ENCODE measurements at places on chromosomes 7 and 10.

- DNase-seq = no peak
These were observed 42.3 kb upstream of the PRKG1 start for GRCh38 chr10:51031950-51032349.

DNA sequence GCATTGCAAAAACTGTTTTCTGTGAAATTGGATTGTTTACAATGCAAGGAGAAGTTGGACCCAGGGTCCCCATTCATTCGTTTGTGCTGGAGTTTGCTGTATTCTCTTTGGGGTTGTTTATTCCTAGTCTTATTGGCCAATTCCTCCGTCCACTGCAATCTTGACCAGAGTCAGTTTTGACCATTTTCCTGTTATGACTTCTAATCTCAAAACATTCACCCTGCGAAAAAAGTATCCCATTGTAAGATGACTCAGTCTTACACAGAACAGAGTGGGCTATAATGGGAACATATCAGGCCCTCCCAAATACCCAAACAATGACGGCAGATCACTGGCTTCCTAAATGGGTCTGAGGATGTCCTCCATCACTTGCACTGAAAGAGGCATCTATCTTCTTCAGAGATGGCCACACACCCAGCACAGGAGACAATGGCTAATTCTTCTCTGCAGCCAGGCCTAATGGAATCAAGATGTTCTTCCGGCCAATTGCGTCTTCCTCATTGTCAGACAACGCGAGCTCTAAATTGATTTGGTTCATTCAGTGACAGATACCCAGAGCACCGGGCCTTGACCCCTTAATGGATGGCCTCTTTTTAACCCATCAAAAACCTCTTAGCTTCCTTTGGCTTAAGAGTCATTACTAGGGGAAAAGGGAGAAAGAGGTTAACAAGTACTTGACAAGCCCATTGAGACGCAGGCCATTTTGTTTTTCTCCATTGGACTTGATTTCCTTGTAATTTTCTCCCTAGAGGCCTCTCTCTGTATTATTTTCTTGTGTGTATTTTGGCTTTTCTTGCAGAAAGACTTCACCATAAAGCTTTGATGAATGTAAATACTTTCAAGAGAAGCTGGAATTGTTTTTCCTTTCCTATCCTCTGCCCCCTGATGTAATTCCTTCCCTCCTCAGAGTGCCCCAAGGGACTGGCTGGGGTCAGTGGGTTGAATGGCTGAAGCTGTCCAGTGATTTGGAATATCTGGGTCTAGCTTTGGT lies 129.6 kb downstream of the PRPF18 start:
- no peak for DNase-seq

DNA sequence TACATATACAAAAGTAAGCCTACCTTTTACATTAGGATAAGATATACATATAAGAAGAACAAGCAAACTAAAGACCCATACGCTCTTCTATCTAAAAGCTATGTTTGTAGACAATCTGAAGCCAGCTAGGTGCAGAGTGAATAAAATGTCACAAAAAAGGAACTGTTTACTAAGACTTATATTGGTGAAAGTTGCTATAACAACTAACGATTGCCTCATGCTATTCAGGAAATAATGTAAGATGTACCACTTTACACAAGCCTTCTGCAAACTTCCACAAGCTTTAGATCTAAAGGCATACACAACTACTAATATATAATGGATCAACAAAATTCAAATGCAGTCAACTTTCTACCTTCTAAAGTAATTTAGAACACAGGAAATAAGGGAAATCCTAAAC lies 175.1 kb downstream of the SRPK2 start:
- DNase-seq = no peak

DNA sequence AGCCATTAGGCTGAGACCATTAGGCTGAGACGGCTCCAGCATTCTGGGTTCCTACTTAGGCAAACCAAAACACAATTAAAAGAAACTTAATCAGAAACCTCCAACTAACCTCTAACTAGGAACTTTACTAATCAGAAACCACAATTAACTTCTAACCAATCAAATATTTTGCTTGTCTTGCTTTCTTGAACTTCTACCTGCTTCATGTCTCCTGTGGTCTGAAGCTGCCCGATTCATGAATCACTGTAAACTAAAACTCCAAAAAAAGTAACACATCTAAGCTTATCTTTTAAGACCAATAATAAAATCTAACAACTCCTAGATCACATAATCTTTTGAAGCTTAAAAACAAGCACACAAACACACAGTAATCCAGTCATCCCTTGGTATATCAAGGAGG lies 76.1 kb downstream of the PDSS1 start:
- DNase-seq = no peak

GRCh38 chr7:117173035-117173770 lies 149.7 kb downstream of the WNT2 start:
- DNase-seq = no peak

GRCh38 chr7:2120251-2120660 lies 112.5 kb downstream of the MAD1L1 start:
- no peak for DNase-seq

- no peak for DNase-seq
These were observed 3.4 kb downstream of the SDHAF3 start for GRCh38 chr7:97120713-97121457.

DNA sequence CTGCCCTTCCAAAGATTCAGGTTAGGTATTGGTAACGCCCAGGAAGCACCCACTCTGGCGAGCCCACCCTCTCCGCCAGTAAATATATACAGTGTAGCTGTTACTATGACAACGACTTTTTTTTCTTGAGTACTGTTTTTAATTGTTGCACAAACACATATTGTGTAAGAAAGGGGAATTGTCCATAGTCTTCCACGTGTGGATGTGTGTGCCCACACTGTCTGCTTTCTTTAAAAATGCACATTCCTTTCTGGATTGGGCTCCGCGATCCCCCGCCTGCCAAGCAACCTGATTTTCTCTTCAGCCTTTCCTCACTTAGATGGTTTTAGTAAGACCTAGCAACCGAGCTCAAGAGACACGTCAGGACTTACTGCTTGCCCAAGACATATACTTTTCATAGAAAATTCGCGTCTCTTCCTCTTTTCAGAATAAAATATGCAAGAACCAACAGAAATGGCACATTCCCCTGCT lies 247.8 kb downstream of the EBF3 start:
- DNase-seq = no peak

GRCh38 chr10:15123749-15124184 lies 26.6 kb downstream of the RPP38 start:
- DNase-seq = no peak

DNA sequence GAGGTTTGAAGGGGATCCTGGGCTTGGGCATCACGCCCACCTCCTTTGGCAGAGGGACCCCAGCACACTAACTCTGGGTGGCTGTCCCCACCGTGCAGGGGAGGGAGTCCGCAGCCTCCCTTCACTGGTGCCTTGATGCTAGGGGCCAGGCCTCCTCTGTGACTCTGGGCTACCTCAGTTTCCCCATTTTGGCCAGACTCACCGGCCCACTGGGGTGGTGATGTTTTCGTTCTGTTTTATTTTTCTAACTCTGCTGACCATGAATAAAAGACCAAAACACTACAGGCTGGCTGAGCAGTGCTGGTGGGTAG lies 503 bp upstream of the TRIP6 start:
- DNase-seq = no peak

DNA sequence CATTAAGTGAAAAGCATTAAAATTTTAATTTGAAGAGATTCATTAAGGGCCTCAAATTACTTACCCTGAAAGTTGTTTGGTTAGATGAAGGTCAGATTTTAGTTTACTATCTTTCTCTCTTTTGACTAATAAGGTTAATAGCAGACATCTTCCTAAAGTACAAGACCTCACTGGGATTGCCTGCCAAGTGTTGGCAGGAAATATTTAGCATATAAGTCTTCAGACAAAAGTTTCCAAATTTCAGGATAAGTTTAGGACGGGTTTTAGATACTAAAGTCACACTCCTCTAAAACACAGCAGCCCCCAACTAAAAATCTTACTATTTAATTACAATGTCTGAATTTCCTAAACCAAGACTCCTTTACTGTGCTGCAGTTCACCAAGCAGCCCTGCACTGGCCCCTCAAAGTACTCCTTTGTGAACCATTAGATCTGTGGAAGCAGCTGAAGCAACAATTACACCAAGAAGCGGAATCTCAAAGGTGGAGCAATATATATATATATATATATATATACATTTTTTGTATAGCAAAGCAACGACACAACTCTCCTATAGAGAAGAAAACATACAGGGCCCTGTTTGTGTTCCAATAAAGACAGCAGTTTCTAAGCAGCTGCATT lies 91.2 kb upstream of the KCNIP2 start:
- DNase-seq = no peak

DNA sequence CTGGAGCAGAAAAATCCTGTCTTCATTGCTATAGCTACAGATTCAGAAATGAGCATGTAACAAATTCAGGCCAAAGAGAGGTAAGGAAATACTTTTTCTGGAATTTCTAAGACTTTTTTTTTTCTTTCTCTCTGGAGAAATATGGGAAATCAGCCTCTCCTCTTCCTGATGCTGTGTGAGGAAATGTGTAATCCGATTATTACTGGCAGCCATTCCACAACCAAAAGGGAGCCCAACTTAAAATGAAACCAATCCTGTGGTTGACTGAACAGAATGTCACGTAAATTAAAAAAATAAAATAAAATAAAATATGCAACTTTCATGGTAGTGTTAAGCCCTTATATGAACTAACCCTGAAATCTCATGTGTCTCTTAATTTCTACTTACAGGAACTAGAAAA lies 10.7 kb upstream of the POT1 start:
- no peak for DNase-seq

DNA sequence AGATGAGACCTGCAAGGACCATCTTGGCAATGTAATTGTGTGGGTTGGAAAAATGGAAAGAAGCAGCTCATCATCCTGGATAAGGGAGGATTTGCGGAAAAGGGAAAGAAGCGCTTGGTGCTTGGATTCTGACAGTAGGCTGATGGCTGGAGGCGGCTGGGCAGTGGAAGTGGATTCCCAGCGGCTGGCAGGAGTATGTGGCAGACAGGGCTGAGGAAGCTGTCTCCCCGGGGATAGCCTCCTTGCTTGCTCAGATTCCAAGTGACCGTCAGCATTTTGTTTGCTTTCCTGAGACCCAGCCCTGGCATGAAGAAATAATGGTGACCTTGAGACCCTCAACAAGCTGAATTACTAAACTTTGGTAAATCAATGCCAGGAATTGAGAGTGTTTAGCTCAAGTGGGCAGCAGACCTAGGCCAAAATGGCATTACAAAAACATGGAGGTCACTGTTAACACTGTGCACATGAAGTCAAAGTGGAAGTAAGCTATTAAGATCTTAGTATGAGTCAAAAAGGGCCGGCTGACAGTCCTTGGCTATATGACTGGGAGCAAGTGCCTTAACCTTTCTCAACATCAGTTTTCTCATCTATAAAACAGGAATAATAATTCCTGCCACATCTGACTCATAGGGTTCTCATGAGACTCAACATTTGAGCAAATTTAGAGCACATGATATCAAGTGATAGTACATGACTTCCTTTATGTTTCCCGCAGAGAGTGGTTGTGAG lies 21.3 kb downstream of the SLC25A28 start:
- DNase-seq = no peak

DNA sequence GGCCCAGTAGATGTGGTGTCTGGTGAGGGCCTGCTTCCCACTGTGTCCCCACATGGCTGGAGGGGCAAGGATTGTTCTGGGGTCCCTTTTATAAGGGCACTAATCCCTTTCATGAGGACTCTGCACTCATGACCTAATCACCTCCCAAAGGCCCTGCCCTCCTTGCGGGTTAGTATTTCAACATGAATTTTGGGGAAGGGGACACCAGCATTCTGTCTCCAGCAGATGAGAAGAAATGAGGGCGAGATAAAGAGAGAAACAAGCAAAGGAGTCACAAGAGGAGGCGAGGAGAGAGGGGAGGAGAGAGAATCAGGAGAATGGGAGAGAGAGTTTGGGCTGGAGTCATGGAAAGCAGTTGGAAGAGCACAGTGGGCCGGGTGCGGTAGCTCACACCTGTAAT lies 83.7 kb downstream of the C10orf105 start:
- DNase-seq = no peak

DNA sequence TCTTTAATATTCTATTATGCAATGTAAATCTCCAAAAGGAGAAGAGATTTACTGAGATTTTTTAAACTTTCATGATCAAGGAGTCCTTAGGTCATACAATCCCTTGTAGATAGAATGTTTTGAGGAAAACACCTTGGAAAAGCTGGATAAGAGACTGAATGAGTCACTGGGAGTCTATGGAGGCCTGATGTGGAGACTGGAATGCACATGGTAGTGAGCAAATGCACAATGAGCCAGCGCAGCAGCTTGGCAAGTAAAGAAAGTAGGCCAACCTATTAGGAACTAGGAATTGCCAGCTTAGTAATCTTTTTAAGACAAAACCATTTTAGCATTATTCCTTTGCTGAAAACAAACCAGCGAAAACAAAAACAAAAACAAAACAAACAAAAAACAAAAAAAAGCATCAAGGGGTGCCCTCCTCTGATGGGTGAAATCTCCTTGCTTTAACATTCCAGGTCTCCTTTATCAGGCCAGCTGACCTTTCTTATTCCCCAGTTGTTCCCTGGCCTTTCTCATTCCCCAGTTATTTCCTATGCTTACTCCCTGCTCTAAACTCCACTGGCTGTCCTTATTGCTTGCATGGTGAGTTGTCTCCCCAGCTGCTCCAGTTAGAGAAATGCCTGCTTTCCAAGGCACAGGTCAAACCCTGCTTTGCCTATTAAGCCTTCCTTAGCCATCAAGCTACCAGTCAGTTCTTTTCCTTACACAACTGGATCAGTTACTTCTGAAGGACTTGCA lies 135.8 kb downstream of the PLCE1 start:
- no peak for DNase-seq

DNA sequence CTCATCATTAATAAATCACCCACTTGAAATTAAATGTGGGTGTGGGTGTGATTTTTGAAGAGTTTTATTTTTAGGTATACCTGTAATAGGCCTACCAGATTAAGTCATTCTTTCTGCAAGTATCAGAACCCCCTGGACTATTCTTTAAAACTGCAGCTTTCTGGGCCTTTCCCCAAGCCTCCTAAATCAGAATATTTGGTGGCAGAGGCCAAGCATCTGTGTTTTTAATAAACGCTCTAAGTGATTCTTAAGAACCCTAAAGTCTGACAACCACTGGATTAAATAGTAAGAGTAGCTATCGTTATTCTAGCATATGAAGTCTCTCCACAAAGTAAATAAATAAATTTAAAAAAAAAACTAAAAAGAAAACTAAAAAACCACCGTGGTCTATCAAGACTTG lies 703.0 kb upstream of the NRP1 start:
- DNase-seq = no peak
